ENCODE measurements at places on chromosomes 3 and 15.

GRCh38 chr15:40536501-40536900 lies 28.3 kb downstream of the CCDC32 start:
- DNase-seq = no peak

DNA sequence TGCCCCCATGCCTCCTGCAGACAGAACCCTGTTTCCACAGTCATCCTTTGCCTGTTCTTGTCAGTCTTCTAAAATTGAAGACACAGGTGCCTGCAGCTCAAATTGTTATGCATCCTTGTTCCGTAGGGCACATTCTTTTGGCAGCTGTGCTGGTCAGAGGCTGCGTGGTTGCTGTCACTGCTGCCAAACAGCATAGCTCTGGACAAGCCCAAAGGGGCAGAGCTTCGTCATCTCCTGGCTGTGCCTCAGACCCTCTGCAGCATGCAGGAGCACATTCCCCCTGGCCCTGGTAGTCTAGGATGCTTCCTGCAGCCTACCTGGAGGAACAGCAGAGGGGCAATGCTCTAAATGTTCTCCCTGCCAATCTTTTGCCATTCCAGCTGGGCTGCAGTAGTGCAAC lies 2.1 kb upstream of the FBXL22 start:
- no peak for DNase-seq

GRCh38 chr3:46863261-46863782 lies at the start of gene MYL3:
MYL3 (minus strand) TSS chr3:46863444; CDS start chr3:46863390, 54 bp downstream.
- DNase-seq = no peak

DNA sequence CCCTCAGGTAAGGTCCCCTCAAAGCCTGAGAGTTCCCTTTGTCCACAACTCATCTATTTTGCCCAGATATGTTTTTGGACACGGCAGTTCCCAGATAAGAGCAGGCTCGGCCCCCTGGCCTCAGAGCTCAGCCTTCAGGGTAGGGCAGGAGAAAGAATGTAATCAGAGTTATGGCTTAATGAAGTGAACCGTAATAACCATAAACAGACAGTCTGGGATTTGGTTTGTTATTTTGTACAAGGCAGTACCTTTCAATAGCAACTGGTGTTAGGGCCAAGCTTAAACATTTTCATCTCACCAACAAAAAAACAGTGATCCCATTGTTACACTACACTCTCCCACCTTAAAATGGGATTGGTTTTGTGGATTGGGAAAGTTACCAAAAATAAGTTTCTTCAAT lies 12.2 kb upstream of the ALDH1A3 start:
- no peak for DNase-seq

DNA sequence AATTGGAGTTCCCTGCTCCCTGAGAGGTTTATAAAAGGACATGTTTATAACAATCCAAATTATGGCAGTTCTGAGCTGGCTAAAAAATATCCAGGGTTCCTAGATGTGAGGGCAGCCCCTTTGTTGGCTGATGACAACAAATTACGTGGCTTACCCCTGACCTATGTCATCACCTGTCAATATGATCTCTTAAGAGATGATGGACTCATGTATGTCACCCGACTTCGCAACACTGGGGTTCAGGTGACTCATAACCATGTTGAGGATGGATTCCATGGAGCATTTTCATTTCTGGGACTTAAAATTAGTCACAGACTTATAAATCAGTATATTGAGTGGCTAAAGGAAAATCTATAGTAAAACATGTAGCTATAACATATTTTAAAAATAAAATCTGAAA lies 13.9 kb downstream of the AADAC start:
- DNase-seq = no peak

DNA sequence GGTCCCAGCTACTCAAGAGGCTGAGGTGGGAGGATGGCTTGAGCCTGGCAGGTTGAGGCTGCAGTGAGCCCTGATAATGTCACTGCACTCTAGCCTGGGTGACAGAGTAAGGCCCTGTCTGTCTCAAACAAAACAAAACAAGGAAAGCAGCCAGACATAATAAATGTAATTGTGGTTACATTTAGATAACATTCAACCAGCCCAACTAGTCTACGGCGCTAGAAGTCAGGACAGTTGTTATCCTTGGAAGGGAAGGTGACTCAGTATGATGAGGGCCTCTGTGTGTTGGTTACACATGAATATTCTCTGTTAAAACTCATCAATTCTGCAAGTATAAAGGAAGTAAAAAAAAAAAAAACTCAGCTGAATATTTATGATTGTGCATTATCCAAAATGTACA lies 27.0 kb upstream of the CSPG5 start:
- no peak for DNase-seq

DNA sequence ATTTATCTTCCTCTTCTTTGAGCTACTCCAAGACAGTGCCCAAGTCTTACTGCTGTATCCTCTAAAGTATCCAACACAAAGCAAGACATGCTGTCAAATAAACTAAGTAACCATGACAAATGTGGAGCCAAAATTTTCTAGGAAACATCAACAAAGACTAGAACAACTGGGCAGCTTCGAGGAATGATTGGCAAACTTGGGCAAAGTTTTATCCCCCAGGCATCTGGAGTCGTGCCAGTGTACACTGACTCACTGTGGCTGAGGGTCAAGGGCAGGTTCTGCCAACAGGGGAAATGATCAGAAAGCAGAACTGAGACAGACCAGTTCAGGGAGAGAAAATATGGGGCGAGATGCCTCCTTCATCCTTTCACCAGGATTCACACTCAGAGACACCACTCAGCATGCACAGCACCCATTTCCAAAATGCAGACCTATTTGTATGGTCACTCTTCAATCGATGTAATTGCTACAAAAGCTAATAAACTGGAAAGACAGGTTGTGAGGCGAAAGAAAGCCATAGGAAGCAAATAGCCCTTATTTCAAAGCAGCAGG lies 65.8 kb downstream of the MB21D2 start:
- no peak for DNase-seq

GRCh38 chr3:8338424-8338823 lies 163.2 kb upstream of the LMCD1 start:
- no peak for DNase-seq

- DNase-seq = peak; percentile 18
Measured at GRCh38 chr3:123884203-123884831, at the start of gene MYLK. MYLK (minus strand) TSS chr3:123884332; CDS start chr3:123793841, 90,491 bp downstream.

DNA sequence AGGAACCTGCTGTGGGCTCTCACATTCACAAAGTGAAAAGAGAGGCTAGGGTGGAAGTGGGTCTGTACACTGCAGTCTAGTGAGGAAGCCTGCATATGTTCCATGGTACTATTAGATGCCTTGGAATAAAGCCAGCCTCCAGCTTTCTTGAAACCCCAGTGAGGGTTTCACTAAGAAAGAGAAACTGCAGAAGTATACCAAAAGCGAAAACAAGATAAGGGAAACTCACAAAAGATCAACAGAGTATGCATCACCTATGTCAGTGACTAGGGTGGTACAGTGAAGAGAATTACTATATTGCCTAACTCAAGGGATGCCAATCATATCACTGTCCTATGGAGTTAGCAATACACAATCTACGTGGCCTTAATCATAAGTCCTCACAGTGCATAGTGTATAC lies 212.5 kb upstream of the GADL1 start:
- no peak for DNase-seq

- DNase-seq = no peak
Measured at GRCh38 chr15:28051955-28052633, 47.0 kb downstream of the OCA2 start.

GRCh38 chr3:128518587-128519490 lies 25.8 kb upstream of the GATA2 start:
- no peak for DNase-seq

GRCh38 chr15:58433597-58434333 lies 2.0 kb downstream of the LIPC start:
- DNase-seq = no peak

GRCh38 chr15:61227950-61228936 lies 859 bp downstream of the RORA start:
- no peak for DNase-seq

- DNase-seq = no peak
Measured at GRCh38 chr3:53705024-53705745, 141.0 kb downstream of the CHDH start.

DNA sequence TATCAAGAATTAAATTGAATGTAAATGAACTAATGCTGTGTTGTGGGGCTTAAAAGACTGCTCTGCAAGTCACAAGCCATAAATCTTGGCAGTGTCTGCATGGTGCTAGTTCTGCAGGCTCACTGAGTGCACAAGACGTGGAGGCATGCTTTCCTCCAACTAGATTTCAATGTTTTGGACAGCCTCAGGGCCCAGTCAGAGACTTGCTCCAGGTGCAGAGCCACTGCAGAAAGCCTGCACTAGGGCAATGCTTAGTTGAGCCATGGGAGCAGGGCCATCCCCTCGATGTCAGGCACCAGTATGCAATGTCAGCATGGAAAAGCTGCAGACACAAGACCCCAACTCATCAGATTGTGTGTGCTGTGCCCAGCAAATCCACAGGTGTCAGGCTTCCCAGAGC lies 234.5 kb upstream of the CDIN1 start:
- no peak for DNase-seq

DNA sequence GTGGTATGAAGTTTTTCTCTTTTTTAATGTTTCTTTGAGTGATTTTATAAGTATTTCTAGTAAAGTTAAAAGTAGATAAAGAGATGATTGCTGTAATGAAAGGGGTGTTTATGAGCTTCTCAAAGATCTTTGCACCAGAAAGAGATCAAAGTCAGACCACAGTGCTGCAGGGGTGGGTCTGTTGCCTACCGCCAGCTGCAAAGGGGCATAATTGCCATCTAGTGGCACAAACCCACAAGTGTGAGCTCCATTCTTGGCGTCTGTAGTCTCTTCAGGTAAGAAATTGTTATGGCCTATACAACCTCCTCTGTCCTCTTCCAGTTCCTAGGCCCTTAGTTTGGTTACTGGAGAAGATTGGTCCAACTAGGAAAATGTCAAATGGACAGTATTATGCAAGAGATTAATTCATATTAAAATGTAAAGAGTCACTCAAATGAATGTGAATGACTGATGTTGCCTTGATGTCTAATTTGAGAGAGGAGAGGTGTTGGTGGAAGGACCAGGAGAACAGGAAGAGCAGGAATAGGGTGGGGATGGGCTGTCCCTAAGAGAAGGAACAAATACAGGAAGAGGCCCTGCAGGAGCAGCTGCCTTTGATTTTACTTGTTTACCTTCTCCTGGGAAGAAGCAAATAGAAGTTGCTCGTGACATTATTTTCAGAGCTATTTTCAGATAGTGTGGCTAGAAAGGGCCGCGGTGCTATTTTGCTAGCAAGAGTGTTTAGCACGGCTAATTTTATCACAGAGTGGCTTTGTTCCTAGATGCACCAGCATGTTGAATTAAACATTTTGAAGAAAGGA lies 53.0 kb upstream of the GSK3B start:
- DNase-seq = peak; percentile 11

DNA sequence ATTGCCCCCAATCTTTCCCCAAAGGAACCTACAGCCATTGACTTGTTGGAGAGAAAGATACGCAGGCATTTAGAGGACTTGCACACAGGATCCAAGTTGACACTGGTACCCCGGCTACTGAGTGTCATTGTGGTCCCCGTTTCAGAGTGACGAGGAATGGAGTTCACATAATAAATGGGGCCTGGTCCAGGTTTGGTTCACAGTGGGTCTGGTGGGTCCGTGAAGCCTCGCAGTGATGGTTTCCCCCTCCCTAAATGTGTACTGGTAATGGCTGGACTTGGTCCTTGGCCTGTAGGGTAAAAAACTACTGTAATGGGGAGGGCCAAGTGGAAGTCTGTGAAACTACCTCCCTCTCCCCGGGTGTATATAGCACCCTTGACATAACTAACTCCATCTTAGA lies 232.1 kb upstream of the LYSMD4 start:
- DNase-seq = no peak

GRCh38 chr3:180265551-180265950 lies 228.8 kb upstream of the PEX5L start:
- no peak for DNase-seq

GRCh38 chr3:72664184-72664975 lies 183.9 kb downstream of the SHQ1 start:
- no peak for DNase-seq

- no peak for DNase-seq
Measured at GRCh38 chr15:67307156-67307555, 52.6 kb downstream of the IQCH start.

DNA sequence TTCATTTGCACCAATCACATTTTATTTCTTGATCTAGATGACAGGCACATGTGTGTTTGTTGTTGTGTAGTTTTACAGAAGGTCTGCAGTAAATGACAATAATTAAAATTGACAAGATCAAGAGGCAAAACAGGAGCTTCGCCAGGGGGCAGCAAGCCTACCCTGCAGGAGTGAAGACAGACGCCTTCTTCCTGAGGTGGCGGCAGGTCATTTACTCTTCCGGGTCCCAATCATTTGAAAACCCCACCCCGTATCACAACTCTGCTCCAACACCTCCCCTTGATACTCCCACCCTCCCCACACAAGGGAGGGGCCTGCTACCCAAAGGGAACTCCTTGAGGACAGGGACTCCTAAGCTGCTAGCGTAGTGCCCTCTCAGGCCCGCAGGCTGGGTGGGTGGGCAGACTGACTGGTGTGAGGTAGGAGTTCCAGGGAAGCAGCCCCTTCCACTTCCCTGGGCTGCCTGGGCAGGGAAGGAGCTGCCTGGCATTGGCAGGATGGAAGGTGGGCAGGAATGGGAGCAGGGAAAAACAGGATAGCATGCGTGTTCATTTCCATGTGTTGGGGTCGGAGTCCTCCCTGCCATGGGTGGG lies 13.1 kb downstream of the CHDH start:
- no peak for DNase-seq

GRCh38 chr3:37223141-37223558 lies 48.8 kb upstream of the LRRFIP2 start:
- DNase-seq = no peak

GRCh38 chr3:11716573-11717290 lies 73.0 kb upstream of the VGLL4 start:
- no peak for DNase-seq

DNA sequence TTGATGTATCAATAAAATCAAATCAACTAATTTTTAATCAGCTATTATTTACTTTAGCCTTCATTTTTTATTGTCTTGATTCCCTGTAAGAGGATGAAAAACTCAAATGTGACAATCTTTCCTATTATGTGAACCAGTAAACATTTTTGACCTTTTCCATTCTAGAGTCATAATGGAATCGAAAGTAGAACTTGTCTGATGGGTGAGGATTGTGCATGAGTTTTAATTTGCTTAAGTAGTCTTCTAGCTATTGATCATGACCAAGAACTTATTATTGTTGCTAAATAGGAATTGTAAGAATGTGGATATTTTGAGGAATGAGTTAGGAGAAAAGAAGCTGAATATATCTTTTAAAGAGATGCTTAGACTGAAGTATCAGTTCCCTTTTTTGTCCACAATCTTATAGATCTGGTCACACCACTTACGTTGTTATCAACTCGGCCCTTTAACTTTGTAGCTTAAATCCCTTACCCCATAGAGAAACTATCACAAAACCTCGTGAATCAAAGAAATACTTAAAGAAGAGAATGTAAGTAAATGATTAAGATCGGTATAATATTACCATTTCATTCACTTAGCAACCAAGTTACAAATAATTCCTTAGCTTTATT lies 147.3 kb downstream of the TP63 start:
- no peak for DNase-seq

GRCh38 chr15:95025924-95026728 lies 794.8 kb downstream of the MCTP2 start:
- peak; percentile 14 for DNase-seq

GRCh38 chr15:37695719-37696118 lies 238.7 kb upstream of the TMCO5A start:
- no peak for DNase-seq

Measured in stimulated activated CD4-positive, alpha-beta T cell treated with anti-CD3 and anti-CD28 coated beads, Interleukin-4, amount 100 ng/mL, for 48 hours (primary cell).